ENCODE measurements at places on chromosomes 2 and 18.

DNA sequence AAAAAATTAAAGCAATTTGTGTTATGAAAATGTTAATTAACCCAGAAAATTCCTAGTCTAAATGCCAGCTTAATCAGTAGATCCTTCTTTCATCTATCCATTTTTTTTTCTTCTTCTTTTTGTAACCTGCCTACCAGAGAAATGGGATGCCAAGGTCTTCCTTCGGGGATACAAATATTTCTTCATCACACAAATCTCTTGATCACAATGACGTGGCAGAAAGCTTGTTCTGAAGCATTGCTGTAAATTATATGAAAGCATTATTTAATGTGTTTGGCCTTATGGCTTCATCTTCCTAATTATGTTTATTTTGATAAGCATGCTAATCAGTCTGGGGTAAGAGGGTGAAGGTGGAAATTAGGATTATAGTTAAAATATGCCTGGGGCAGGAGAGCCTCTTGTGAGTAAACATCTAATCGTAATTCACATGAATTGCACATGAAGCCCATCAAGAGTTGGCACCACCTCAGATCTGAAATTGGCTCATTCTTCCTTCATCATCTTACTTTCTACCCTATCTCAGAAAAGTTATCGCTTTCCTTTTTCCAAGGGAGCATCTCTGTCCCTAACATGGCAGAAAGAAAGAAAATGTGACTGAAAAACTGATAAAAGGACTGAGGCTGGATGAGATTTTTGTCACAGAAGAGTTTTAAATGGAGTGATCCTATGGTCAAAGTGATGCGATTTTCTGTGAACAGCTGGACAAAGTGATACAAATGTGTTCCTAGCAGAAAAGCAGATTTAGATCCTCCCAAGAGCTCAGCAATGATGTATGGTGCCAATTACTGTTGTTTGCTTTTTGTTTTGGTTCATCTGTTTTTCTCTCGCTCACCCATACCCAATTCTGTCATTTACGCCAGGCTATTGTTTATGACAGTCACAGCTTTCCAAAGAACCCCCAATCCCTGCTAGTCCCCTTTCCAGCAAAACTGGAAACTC, 76.9 kb upstream of the PMAIP1 start:
- DNase-seq: no peak

GRCh38 chr2:121052521-121052920, 232.5 kb downstream of the TFCP2L1 start:
- DNase-seq: no peak

DNA sequence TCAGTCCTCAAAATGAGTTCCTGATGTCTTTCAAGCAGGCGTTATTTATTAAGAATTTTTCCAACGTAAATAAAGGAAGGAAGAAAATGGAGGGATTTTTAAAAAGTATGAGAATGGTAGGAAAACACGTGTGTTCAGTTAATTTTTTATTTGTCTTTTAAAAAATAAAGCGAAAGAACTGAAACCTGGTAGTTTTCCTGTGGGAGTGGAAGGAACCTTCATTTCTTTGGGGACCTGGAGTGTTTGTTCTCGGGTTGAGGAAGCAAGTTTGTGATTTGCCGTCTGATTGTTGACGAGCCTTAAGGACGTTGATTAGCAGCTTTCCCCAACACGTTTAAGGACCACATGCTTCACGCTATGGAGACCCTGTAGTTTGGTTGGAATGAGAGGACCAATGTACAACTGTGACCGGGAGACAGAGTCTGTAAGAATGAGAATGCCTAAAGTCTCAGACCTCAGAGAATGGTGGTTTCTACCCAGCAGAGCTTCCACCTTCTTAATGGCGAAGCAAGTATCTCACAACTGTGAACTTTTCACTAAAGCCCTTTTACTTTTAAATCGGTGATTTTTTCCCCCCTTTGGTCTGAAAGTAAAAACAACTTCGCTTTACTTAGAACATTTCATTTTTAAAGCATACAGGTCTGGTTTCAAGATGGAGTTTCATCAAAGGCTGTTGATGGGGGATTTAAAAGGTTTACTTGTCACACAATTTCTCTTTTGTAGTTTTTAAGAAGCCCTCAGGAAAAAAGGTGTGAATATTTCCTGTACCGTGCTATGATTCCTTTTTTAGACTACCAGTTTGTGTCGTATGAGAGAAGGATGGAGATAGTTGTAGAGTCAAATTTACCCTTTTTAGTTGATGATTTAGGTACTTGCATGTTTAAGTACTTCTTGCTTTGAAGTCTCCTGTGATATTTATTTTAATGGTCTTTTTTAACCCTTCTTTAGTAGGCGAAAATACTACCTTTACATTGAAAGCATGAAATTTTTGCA, 1.4 kb downstream of the TTC39C start:
- DNase-seq: no peak

GRCh38 chr2:211609127-211609526, 929.5 kb downstream of the ERBB4 start:
- no peak for DNase-seq

GRCh38 chr2:234852941-234853340, 98.9 kb upstream of the SH3BP4 start:
- DNase-seq: no peak

- DNase-seq: no peak
Observed at GRCh38 chr2:152874955-152875354, 156.5 kb downstream of the ARL6IP6 start.

DNA sequence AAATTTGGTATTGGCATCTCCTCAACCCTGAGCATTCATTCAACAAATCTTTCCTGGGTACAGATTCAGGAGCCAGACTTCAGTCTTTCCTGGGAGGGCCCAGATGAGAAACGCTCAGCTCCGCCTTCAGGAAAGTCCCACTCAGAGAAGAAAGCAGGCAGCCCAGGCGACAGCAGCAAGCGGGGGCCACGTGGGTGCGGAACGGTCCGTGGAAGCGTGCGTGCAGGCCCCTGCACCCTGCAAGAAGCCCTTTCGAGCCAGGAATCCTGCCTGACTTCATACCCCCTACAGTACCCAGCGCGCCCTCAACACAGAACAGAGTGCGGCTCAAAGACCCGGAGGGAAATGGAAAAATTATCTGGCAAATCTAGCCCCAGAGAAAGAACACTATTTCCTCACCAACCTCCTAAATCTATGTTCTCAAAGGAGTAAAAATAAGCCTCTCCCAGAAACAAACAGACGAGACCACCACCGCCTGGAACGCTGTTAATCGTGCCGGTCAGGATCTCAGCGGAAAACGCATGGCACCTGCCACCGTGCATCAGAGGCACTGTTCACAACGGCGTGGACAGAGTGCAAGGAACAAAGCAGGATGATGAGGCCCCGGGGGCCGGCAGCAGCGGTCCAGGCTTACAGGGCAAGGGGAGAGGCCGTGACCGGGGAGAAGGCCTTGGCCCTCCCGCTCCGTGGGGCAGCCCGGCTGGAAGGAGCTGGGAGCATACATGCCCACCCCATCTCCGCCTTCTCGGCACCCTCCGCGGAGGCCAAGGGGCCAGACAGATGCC, 318.3 kb downstream of the EIPR1 start:
- no peak for DNase-seq

DNA sequence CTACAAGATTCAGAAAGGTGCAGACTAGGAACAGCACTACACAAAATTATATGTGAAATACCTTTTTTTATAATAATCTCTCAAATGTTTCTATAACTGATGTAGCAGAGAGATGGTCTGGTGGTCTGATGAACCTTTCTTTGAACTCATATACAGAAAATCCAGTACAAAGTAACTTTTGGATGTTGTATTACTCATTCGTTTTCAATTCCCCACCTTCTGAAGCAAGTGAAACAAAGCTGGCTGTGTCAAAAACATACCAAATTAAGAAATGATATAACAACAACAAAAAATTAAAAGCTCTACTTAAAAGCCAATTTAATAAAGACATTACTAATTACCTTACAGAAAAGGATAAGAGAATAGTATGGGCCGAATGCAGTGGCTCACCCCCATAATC, 38.7 kb downstream of the MEMO1 start:
- DNase-seq: no peak

DNA sequence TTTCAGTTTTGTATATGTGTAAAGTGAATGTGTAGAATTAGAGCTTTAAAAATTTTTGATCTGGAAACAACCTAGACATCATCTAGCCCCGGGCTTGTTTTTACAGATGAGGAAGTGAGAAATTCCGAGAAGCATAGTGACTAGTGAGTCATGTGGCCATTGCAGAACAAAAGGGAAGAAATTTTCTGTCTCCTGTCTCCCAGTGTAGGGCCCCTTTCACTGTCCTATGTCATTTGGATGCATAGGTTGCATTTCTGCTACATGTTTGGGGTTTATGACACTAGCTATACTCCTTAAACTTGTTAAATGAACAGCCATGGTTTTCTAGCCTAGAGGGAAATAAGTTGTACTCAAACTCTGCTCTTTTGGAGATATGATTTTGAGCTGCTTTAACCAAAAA, 84.6 kb downstream of the PLCL1 start:
- peak; percentile 57 for DNase-seq

Measured in T-helper 2 cell treated with Interferon-gamma antibody and Interleukin-4, amounts not matched to agents 5 μg/mL and 100 μg/mL, for 36 hours (primary cell).